ENCODE measurements at places on chromosomes 1 and 21.

- DNase-seq, result no peak
These were observed 3.7 kb upstream of the NEK7 start for GRCh38 chr1:198153103-198153502.

GRCh38 chr21:34881421-34881820 lies 167.7 kb downstream of the RUNX1 start:
- DNase-seq, result no peak

- peak; percentile 32 for DNase-seq
These were observed 38.7 kb downstream of the AZIN2 start for GRCh38 chr1:33119532-33120217.

- no peak for DNase-seq
These were observed 17.9 kb upstream of the CLCA1 start for GRCh38 chr1:86450847-86451246.

GRCh38 chr21:39118061-39118460 lies 65.2 kb downstream of the PSMG1 start:
- no peak for DNase-seq

DNA sequence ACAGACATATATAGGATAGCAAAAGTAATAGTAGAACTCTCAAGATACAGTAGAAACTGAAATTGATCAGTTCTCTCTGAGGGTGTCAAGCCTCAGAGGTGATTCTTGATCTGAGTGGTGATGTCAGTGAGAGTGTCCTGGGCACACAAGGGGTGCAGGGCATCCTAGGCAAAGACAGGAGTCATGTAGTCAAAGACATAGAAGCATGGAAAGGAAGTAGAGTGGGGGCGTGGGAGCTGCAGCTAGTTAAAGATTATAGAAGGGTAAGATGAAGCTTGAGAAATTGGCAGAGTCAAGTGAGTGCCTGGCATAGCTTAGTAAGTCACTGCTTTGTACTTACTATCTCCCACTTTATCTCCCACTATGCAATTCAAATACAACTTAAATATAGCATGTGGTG lies 22.8 kb downstream of the CDC7 start:
- no peak for DNase-seq

GRCh38 chr1:204465546-204466415 lies 28.8 kb downstream of the PIK3C2B start:
- no peak for DNase-seq

Data from epithelial cell of esophagus (primary cell).